Daoy (cell line): ENCODE measurements at places on chromosomes 1 and 21.
A peak's percentile ranks its signal among the peaks of the same experiment; 100 is the strongest.

- DNase-seq = no peak
These were observed 870.7 kb downstream of the LRRIQ3 start for GRCh38 chr1:73327180-73327793.

GRCh38 chr1:107047602-107048001 lies 8.9 kb upstream of the PRMT6 start:
- DNase-seq = no peak

GRCh38 chr1:2356911-2357845 lies 34.2 kb downstream of the MORN1 start:
- DNase-seq = no peak

- DNase-seq = peak; percentile 28
These were observed 46.3 kb downstream of the DOP1B start for GRCh38 chr21:36202726-36203602.

DNA sequence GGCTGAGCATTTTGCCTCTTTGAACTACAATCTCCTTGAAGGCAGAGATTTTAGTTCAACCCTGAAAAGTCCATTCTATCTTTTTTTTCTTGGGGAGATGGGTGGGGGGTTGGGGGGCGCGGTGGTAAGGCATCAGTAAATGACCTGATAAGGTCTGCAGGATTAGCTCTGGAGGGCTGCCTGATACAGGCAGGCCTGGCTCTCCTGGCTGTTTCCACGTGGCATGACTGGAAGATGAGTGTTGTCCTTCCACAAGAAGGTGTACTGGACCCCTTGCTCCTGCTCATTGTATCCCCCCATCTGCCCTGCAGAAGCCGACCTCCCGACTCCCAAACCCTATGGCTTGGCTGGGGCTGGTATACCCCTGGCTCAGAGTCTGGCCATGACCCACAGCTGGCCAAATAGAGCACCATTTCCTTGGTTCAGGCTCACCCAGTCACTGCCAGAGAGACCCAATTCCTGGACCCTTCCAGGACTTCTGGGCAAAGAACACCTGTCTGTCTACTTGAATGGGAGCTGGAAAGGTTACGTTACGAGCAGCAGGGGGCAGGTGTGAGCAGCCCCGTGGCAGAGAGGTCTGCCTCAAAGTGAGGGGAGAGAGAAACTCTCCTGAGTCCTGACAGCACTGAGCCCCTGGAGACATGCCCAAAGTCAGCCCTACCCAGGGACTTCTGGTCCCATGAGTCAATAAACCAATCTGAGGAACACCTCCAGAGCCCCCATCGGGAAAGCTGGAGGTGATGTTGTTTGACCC lies 17.0 kb downstream of the DHRS3 start:
- DNase-seq = peak; percentile 77

DNA sequence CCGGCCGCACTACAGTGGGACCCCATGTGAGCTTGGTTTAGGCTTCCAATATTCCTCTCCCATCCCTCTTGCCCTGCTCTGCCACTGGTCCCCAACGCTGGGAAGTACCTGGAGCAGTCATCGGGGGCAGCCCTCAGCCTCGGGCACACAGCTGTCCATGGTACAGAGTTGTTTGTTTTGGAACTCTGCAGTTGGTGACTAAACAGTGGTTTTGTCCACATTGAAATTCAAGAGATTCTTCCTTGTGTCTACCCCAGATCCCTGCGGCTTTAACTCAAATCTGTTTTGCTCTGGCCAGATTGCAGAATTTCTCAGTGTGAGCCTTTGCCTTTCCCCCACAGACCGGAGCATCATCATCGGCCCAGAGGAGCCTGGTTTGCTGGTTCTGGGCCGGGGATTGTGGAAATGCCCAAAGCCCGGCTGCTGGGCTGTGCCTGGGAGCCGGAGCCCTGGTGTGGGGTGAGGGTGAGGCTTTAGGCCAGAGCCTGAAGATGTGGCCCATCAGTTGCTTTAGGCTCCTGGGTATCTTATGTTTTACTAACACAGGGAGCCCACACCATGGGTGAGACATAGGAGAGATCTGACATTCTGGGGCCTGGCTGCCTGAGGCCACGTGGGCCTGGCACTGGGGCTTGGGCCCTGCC lies 93.2 kb downstream of the ARHGEF10L start:
- peak; percentile 87 for DNase-seq

DNA sequence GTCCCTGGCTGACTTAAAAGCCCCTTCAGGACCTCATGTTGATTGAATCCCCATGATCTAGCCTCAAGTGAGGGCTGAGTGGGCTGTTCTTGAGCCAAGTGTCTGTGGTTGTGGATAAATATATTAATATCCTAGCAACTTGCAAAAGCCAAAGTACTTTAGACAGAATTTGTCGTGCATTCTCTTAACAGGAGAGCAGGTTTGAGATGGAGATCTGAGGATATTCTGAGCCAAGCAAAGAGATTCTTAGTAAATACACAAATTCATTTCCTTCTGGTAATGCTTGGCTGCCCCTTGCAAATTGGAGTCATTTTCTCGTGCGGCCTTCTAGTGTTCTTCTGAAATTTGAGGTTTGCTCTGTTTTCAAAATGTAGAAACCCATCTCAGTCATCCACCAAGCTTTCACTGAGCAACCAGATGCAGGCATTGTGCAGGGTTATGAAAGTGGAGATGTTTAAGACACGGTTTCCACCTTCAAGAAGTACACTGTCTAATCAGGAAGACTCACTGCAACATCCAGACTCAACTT lies 242.1 kb upstream of the JUN start:
- DNase-seq = peak; percentile 56

- DNase-seq = no peak
These were observed 37.3 kb downstream of the MACO1 start for GRCh38 chr1:25468033-25468432.

- DNase-seq = no peak
These were observed 42.3 kb downstream of the AZIN2 start for GRCh38 chr1:33123266-33123665.

- no peak for DNase-seq
These were observed 6.3 kb upstream of the VPS26C start for GRCh38 chr21:37273440-37273839.

GRCh38 chr1:225811622-225812487 lies 1.9 kb downstream of the EPHX1 start:
- no peak for DNase-seq

GRCh38 chr1:207803678-207804077 lies 51.8 kb downstream of the CD46 start:
- DNase-seq = no peak

GRCh38 chr1:99906535-99906934 lies 56.4 kb downstream of the AGL start:
- DNase-seq = no peak

DNA sequence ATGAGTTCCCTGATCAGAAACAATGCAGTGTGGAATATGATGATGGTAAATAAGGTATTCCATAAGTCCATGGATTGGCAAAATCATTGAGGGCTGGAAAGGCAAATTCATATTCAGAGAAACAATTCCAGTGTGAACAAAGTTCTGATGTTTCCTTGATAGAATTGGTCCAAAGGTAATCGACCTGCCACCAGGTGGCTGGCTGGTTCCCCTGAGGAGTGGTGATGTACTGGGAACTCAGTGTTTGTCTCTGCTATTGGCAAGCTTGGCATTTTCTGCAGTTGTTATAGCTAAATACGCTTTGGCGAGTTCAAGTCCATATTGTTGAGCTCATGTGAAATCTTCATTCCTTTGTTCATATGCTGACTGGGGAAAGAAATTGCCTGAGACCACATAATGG lies 165.5 kb upstream of the PTGFR start:
- no peak for DNase-seq

DNA sequence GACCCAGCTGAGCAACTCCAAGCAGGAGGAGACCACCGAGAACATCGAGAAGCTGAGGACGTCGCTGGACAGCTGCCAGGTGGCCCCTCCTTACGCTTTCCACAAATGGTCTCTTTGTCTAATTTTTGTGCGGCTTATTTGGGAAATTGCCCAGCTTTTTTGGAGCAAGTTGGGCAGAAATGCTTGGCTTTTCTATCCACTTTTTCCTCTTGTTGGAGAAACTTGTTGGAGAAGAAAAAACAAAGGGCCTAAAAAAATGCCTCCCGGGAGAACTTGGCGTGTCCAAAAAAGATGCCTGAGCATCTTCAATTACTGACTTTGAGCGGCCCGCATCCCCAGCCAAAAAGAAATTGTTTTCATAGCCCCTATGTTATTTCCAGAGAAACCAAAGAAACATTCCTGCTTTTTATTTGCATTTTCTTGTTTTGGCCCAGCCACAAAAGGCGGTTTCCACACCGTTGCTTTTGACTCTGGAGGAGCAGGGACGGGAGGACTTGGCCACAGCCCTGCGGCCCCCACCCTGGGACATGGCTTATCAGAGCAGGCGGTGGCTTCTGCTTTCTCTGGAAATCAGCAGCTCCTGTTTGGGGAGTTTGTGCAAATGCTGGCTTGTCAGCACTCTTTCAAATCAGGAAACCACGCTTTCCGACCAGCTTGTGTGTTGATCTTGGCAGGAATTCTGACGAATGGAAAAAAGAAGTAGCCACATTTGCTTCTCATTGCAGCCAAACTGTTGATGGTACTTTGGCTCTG lies 81.2 kb upstream of the EFHD2 start:
- DNase-seq = peak; percentile 66

DNA sequence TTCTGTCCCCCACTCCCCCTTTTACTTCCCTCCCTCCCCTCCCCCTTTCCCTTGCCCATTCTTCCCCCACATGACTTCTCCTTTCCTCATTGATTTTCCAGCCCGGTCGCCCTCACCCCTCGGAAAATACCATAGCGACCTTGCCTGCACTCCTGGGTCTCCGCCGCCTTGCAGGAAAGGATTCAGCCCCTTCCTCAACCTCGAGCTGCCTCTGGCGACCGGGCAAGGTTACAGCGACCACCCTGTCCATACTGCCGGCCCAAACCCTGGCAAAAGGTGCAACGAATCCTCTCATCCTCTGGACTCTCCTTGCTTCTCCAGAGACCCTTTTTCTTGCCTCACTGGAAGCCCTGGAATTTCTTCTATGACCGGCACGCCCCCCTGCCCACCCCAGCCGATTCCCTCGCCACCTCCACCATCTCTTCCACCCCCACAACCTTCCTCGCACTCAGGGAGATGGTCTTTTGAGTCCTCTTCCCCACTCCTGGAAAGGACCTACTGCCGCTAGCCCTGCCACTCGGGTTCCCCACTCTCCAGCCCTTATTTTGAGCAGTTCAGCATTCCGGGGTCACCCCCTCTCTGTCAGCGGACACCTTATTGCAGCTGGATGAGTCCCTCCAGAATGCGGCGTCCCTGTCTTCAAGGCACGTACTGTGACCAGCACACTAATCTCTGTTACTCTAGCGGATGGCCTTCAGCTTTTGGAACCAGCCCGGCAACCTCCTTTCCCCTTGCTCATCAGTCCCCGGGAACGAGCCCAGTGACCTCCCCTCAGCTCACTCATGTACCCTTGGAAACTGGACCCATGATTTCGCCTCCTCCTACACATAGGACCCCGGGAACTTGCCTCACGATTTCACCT lies 846 bp downstream of the NSUN4 start:
- no peak for DNase-seq

GRCh38 chr1:114208106-114208505 lies 54.4 kb upstream of the SYT6 start:
- DNase-seq = no peak

DNA sequence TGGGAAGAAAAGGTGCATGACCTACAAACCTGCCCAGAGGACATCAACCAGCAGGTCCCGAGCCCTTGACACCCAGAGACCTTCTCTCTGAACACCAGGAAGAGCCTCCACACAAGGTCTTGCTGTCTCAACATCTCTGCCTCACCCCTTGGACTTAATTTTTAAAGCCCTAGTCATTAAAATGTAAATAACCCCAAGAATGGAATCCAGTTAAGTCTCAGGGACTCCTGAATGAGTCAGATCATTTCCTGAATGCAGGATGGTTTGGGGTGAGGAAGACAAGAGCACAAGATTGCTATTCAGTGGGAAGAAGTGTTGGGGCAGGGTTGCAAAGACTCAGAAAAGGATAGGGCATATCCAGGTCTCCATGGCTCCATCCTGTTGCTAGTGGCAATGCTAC lies 17.8 kb upstream of the GRIK3 start:
- DNase-seq = peak; percentile 31

- DNase-seq = no peak
These were observed 22.4 kb upstream of the CD34 start for GRCh38 chr1:207933205-207933800.

- DNase-seq = no peak
These were observed 304.2 kb upstream of the PROX1 start for GRCh38 chr1:213683529-213683928.

- DNase-seq = no peak
These were observed 69.6 kb upstream of the GJB5 start for GRCh38 chr1:34685225-34685624.

- DNase-seq = no peak
These were observed 11.2 kb upstream of the RPS6KA1 start for GRCh38 chr1:26518355-26518754.

- DNase-seq = no peak
These were observed 295.6 kb upstream of the RRP15 start for GRCh38 chr1:217989510-217989909.

GRCh38 chr1:1305300-1306069 lies 2.2 kb downstream of the ACAP3 start:
- peak; percentile 89 for DNase-seq

GRCh38 chr1:67818725-67819301 lies 14.5 kb downstream of the GNG12 start:
- DNase-seq = no peak

DNA sequence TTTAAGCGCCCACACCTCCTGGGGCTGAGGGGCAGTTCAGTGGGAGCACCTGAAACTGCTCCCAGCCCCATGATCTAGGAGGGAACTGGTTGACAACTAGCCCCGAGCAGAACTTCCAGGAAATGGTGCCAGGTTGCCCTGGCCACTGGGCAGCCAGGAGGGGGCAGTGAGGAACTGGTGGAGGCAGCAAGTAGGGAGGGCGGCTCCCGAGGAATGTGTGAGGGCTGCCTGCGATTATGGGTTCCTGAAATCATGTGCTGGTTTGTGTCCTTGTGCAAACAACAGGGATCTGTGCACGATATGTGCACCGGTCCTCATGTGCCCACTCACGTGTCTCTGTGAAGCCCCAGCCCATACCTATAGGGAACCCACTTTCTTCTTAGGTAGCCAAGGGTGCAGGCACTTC lies 9.9 kb downstream of the GPR3 start:
- peak; percentile 72 for DNase-seq

DNA sequence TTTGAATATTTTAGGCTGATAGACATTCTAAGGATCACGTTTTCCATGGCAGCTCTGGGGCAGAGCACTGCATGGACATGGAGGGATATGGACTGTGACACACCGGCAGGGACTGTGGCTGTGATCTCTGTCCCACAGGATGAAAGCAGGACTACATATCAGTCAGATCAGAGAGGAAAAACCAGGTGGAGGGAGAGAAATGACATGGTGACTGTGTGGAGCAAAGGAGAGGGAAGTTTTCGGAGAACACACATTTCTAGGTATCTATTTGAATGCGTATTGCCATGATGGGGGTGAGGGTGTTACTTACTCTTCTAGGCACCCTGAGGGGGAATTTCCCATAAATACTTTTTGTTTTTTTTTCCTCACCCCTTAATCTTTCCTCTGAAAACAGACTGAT lies 3.2 kb upstream of the CD1C start:
- DNase-seq = no peak

- no peak for DNase-seq
These were observed 73.0 kb downstream of the DAP3 start for GRCh38 chr1:155761736-155762405.

DNA sequence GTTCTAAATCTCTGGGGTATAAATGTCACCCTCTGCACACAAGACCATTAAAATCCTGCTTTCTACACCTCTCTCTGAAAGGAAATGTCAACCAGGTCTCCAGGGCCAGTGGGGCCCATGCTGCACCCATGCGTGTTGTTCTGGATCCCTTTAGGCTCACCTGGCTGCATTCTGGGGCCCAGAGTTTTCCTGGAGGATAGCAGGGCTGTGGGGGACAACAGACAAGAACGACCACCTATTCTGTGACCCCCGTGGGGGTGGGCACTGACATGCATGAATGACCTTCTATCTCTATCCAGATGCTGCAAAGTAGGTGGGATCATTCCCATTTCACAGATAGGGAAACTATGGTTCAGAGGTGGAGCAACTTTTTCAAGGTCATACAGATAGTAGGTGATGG lies 41.6 kb downstream of the TNNT2 start:
- DNase-seq = no peak
